LNCaP clone FGC (cell line): ENCODE measurements at places on chromosomes 5 and 9.
A peak's percentile ranks its signal among the peaks of the same experiment; 100 is the strongest.

- DNase-seq = no peak
Measured at GRCh38 chr5:92588876-92589275, 992.1 kb downstream of the NR2F1-AS1 start.

GRCh38 chr9:74953235-74953751, 581 bp upstream of the C9orf40 start:
- no peak for DNase-seq

DNA sequence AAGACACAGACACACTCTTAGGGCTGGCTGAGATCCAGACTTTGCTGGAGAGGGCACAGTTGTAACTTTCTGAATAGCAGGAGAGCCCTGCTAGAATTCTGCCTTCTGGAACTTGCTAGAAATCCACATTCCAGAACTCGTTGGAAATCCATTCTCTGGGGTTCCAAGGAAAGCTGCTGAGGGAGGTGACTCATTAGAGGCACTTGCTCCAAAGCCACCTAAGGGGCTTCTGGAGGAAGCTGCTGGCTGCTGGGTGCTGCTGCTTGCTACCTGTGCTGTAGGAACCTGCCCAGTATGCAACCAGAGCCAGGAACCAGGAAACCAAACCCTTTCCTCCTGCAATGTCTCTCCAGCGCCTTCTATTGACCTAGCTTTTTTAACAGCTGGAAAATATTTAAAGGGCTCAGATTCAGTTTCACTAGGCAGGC, 4.1 kb upstream of the TLE4 start:
- DNase-seq = no peak

GRCh38 chr5:92144824-92145223, 761.7 kb upstream of the ARRDC3 start:
- DNase-seq = no peak

DNA sequence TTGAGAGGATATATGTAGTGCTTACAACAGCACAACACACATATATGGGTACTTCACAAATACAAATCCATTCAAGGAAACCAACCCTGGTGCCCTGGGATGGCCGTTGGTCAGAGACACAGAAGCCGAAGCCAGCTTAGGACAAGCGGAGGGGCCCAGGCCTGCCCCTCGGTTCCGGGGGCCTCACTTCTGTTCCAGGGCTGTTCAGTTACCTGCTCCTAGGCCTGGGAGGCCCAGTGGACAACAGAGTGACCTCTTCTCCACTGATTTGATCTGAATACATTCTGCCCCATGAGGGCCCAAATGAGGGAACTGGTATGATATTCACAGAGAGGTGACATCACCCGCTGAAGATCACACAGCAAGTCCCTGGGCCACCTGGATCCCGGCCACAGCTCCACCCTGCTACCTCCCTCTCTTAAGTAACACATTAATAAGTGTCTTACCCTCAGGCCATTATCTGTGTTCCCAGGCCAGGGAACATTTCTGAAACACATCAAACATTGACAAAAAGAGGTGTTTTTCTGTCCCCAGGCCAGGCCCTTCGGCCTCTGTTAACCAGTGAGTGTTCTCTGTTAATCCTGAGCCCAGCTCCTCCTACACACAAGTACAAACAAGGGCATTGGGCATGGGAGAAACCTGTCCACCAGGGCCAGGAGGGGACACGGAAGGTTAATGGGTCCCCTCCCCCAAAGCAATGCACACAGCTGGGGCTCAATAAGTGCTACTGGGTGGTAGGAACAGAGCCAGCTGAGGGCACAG, 4.5 kb upstream of the GRHPR start:
- DNase-seq = peak; percentile 74

DNA sequence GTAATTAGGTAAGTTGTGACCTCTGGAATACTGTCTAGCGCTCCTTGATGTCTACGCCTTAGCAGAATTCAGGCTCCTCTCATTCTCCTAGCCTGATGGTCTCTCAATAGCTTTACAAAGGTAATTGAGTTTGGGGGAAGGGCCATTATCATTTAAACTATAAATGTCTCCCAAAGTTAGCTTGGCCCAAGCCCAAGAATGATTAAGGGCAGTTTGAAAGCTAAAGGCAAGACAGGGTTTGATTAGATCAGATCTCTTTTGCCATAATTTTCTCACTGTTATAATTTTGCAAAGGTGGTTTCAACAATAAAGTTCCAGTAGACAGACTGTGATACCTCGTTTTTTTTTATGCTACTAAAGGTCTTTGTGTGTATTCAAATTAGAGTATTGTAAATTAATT, 3.7 kb upstream of the SLC30A5 start:
- DNase-seq = no peak

DNA sequence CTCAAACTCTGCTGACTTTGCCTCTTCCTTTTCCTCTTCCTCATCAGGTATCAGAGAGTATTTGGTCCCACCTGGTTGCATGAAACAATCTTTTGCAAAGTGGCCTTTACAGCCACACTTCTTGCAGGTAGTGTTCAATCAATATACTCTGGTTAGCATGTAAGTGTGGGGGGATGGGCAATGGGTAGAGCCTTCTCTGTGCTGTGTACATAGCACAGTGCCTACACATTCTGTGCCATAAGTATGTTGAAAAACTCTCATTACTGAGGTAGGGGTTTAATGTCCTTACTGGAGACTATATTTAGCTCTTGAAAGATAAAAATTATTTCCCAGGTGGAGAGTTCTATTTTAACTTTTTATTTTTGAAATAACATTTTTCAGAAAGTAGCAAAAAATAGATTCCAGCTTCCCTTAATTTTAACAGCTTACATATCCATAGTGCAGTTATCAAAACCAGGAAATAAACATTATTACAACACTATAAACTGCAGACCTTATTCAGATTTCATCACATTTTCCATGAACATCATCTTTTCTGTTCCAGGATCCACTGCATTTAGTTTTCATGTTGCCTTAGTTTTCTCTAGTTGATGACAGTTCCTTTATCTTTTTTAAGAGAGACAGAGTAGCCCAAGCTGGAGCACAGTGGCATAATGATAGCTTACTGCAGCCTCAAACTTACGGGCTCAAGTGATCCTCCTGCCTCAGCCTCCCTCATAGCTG, 15.1 kb downstream of the TTC1 start:
- DNase-seq = no peak

DNA sequence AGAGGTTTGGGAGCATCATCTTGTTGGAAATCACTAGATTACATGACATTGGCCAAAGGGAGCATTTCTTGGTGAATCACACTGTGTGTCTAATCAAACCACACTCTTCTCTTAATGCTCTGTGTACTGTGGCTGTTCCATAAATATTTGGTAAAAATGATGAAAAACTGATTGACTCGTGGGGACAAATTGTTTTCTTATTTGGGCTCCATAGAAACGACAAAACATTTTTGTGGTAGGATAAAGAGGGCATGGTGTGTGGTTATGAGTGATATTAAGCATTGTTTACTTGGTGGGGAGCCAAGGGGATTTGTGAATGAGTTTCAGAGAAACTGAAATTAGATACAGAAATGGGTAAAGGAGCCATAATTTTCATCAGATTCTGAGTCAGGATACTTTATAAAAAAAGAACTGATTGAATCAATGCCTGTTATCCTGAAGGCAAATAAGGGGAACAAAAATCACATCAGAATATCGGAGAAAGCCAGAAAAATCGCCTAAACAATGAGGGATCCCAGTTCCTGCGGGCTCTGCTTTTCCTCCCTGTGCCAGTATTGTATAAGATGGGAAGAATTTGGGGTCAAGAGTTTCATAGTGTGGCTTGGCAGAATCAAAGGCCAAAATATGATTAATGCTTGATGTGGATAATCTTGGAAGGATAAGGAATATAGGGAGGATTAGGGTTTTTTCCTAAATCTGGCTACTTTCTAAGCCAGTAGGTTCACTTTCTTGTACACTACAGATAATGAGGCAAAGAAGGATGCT, 33.3 kb downstream of the FBXL7 start:
- no peak for DNase-seq

DNA sequence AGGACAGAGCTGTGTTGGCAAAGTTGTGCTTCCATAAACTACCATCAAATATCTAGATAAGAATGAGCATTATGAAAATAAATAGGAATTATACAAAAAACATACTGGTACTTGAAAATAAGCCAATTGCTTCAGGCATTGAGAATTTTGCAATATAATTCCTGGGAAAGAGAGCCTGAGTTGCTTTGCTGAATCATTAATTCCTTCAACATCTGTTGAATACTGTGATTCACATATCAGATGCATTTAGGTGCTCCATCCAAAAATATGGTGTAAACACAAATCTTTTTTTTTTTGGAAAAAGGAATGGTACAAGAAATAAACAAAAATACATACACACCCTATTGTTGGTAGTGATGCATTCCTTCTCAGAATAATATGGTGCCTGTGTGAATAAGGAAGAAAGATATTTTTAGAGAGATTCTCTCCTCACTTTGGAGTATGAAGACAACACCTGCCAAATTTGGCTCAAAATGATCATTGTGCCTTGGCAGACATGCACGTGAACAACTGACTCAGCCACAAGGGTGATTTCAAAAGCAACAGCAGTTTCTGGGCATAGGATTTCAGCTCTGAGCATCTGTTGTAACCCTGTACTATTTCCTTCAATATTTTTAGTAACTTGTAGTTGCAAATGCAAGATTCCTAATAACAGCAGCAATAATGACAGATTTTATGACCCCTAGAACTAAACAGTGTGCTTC, 96.7 kb downstream of the CAVIN4 start:
- no peak for DNase-seq

DNA sequence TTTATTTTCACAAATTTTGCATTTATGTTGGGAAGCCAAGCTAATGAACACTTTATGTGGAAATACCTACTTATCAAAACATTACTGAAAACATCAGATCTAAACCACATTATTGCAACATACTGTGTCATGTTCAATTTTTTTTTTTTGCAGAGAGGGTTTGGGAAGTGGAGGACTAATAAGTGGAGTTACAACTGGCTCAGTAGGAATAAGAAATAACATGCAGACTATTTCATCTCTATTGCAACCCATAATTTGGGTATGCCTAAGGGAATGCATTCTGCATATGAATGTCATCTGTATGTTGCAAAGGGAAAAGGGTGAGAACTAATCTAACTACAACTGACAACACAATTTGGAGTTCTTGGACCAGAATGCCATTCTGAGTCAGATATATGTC, 41.8 kb downstream of the APC start:
- no peak for DNase-seq

- no peak for DNase-seq
Measured at GRCh38 chr9:100580257-100580656, 2.4 kb downstream of the CAVIN4 start.

- DNase-seq = no peak
Measured at GRCh38 chr5:132817011-132817410, 3.9 kb downstream of the SOWAHA start.

- no peak for DNase-seq
Measured at GRCh38 chr5:158751961-158752655, 347.6 kb downstream of the EBF1 start.

GRCh38 chr9:93119953-93120845, 13.9 kb downstream of the NINJ1 start:
- DNase-seq = no peak

DNA sequence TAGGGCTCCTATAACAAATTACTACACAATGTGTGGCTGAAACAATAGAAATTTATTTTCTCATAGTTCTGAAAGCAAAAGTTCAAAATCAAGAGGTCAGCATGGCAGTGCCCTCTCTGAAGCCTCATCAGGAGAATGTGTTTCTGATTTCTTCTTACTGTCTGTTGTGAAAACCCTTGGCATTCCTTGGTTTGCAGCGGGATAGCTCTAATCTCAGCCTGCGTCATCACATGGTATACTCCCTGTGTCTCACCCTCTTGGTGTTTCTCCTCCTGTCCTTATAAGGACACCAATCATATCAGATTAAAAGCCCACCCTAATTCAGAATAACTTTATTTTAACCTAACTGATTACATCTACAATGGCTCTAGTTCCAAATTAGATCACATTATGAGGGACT, 87.5 kb upstream of the CDH9 start:
- DNase-seq = no peak

- no peak for DNase-seq
Measured at GRCh38 chr9:86061972-86062739, 37.2 kb downstream of the GOLM1 start.

DNA sequence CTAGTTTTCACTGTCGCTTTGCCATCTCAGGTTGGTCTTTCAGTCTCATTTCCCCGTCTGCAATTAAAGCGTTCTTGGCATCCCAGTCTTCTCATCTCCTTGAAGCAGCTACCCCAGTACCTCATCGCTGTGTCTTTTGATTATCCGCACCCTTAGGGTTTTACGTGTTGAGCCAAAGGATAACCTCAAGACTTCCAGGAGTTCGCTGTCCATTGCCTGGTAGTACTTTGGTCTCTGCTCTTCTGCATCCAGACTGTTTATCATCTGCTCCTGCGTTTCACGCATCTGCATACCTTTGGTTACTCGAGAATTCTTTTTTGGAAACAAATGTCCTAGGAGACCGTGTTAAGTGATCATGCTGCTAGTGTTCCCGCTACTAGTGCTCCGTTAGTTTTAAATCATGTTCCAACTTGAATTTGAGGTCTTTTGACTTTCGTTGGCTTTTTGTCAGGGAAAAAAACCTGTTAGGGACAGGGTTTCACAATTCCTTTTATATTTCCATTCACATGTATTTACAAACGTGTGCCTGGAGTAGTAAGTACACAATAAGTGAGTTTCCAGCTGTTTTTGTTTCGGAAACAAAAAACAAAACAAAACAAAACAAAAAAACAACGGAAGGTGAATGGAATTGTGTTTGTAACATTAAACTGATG, 888 bp downstream of the RABGAP1 start:
- peak; percentile 8 for DNase-seq

DNA sequence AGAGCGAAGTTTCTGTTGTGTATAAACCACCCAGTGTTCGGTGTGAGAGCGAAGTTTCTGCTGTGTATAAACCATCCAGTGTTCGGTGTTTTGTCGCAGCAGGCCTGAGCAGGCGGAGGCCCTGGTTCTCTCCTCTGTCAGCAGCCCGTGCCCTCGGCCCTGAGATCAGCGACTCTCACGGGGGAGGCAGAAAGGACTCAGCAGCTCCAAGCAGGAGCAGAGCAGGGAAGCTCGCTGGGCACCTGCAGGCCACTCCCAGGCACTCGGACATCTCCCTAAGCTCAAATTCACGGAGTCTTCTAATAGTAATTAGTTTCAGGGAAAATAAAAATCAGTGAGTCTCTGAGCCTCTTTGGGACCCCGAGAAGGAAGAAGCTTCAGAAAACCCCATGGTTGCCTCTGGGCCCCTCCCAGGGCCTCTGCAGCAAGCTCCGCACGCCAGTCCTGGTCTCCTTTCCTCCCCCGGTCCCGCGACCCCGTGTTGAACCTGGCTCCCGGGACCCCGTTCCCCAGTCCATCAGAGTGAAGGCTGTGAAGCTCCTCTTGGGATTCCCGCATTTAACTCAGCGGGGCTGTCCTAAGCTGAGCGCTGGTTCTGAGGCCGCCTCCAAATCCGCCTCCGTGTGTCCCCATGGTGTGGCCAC, 81.9 kb upstream of the ADAMTS2 start:
- no peak for DNase-seq

GRCh38 chr5:15719784-15720183, 219.8 kb downstream of the FBXL7 start:
- DNase-seq = peak; percentile 81

GRCh38 chr5:64872044-64872443, 103.3 kb downstream of the CWC27 start:
- DNase-seq = no peak

GRCh38 chr5:151624476-151624875, 33.3 kb upstream of the FAT2 start:
- DNase-seq = no peak
